ENCODE measurements at places on chromosomes 3 and 15.

DNA sequence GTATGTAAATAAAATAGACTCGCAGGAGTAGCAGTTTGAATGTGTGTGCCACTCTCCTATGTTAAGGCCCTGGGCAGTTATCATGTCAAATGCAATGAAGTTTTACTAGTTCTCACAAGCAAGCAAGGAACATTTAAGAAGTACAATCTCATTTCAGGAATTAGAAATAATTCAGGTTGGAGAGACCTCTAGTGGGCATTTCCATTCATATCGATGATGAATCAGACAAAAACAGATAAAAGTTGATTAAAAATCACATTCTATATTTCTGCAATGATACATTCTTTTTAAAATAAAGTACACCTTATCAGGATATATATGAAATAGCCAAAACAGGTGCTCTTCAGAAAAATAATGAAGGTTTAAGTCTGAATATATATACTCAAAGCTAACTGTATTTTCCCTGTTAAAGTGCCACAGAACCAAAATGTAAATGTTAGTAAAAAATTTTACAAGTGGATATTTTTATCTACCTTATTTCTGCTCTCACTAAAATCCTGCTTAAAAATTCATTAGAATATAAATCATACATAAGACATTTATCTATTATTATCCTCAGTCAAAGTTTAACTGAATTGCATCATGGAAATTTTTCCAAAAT, 492.4 kb upstream of the FRG2C start:
- DNase-seq, result no peak

DNA sequence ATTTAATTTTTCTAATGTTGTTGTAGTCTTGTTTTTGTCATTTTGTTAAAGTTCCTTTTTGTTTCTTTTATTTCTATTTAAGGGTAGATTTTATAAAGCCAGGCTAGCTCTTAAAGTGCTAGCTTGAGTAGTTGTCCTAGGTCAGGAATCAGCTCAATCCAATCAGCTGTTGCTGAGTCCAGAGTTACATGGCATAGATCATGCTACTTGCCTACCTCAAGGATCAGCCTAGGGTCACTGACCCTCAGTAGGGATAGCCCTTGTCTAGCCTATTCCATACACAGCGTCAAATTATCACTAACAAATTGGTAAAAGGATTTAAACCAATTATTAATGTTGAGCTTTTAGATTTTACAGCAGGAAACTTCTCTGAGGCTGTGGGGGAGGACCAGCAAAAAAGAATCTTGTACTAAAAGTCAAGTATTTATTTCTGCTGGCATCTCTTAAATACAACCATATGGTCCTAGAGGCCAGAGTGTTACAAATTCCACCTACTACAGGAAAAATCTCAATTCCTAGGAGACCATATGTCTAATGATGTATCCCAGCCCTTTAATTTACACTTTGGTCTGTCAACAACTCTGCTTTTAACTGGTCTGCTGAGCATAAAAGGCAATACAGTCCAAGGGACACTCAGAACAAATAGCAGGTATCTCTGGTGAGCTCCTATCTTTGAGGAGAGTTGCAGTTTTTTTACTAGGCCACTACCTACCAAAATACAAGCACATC, 138.3 kb upstream of the PTPRG start:
- no peak for DNase-seq

- no peak for DNase-seq
Observed at GRCh38 chr15:66462627-66463026, 34.9 kb downstream of the SNAPC5 start.

GRCh38 chr3:110479731-110480130, 591.9 kb upstream of the NECTIN3 start:
- DNase-seq, result no peak

DNA sequence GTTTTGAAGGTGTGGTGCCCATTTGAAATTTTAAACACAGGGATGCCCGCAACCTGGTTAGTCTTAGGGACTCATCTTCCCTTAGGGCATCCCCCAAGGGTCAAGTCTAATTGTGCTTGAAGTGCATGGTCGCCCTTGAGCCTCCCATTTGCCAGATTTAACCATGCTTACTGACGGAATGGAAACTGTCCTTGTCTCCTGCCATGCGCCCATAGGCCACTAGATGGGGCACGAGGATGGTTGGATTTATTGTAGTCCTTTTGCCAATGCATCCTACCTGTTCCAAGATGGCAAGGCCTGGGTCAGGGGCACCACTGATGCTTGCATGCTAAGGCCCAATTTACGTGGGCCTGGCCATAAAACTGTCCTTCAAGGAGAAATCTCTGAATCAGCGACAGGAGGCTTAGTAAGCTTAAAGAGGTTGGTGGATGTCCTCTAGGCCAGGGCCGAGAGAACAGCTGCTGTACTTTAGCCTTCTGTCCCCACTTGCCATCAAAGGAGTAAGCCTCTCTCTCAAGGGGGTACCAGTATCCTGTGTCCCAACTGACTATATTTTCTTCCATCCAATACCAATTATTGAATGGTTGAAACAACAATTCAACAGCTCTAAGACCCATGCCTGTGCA, 355.4 kb downstream of the OTOL1 start:
- no peak for DNase-seq
